Stimulated activated memory B cell treated with anti-CD40 and anti-IgM and Interleukin-4, amounts not matched to agents 10 μg/mL and 1 μg/mL and 100 μg/mL, for 72 hours (primary cell): ENCODE measurements at places on chromosomes 6 and 20.

- no peak for ATAC-seq
These were observed 149.4 kb upstream of the SMLR1 start for GRCh38 chr6:130677766-130678165.

DNA sequence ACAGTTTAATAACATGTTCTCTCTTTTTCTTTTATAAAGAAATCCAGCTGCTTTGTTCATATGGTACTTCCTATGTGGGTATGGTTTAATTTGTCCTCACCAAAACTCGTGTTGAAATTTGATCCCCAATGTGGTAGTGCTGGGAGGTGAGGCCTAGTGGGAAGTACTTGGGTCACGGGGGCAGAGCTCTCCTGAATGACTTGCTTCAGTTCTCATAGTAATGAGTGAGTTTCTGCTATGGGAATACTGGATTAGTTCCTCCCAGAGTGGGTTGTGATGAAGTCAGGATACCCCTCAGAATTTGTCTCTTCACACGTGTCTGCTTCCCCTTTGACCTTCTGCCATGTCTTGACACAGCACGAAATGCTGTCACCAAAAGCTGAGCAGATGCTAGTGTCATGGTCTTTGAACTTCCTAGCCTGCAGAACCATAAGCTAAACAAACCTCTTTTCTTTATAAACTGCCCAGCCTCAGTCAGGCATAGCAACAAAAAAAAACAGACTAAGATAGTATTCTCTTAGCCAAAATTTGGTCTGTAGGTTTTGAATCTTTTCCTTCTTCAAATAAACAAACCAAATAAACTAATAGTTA is 87.8 kb upstream of the HS3ST5 start:
- ATAC-seq: no peak

DNA sequence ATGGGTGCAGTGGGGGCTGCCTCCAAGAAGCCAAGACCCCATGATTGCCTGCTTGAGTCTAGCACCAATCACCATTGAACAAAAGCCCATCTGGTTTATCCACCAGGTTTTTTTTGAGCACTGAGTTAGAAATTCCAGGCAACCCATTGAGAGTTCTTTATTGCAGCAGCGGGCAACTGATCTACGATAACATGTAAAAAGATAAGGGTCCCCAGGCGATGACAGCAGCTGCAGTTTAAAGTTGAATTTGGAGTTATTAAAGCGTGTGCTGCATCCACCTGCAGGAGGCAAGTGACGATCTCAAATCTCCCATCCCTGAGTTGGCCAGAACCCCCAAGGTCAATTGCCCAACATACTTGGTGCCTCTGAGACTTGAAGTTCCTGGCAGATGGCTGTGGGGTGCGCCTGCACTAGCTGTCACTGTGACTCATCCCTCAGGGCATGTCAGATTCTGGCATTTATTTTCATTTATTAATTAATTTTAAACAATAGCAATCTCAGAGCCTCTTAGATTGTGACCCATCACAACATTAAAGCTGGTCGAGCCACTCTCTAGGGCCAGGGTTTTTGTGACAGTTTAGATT is 290.4 kb upstream of the SULF2 start:
- no peak for ATAC-seq

DNA sequence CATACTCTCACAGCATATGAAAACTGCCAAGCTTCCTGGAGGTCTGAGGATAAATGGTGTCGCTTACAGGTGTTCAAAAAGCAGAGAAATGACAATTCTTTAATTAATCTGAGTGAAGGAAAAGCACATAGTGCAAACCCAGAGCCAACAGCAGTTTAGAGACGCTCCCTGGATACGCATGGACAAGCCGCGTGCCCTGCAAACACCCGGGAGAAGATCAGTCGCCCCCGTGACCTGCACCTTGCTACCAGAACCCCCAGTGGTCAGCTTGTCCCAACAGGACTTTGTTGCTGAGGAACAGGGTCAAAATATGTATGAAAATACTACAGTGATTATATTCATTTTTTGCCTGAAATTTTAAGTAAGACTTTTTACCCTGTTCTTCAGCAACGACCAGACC is 93.9 kb downstream of the PSMG4 start:
- no peak for ATAC-seq

DNA sequence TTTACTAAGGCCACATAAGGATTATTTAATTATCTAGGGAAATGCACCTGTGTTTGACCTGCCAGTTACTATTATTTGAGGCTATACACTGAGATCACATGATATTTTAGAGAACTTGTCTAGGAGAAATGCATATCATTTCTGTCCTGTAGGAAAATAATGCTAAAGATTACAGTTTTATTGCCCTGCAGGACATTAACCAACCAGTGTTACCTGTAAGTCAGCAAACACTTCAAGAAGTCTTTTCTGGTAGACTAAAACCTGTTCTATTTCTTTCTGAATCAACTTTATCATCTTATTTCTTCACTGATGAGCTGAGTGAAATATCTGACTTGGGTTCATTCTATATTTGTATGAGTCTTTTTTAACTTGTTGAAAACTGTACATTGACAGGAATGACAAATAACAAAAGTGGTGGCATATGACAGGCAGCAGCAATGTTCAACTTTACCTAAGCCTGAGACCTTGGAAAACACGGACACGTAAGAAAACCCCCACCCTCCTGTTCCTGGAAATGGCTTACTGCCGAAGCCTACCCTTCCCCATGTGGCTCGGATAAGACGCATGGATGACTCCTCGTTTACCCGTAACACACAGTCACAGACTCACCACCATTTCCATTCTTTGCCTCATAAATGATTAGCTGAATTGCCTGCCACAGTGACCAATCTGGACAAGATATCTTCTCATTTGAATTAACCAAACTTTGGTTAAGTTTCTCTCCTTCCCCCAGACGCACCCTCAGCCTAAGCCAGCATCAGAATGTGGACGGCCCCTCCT is 118.0 kb upstream of the CD93 start:
- ATAC-seq: no peak

GRCh38 chr6:43183441-43183840 is 1.4 kb downstream of the CUL9 start:
- no peak for ATAC-seq

GRCh38 chr20:33093074-33093473 is 13.6 kb downstream of the BPIFB4 start:
- no peak for ATAC-seq

DNA sequence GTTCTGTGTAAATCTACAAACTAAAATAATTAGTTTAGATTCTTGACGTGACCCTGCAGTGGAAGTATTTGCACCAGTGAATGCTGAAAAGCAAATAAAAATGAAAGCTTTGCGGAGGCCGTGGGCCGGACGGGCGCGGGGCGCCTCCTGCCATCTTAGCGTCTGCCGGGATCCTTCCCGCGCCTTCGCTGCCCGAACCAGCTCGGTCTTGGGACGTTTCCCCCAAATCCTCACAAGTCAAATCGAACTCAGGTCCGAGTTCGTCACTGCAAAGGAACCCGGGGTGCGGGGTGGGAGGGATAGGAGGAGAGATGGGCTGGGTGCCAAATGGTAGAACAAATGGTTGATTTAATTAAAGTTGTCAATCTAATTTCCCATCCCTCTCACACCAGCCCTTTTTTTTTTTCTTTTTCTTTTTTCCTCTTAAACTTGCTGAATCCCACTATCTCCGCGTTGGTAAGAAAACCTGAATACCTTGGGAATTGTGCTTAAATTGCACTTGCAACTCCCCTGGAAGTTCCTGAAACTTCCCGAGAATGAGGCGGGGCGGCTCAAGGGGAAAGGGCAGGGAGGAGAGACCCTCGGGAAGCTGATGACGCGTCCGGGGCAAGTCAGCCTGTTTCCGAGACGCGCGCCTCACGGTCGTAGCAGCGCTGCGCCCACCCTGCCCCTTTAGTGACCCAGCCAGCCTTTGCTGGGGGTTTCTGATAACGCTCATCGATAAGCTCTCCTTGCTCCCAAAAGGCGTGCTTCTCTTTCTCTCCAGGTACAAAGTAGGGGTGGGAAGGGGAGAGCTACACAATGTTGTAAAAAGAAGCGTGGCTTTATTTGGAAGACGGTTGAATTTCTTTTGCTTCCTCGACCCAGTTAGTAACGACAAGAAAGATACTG is 1.8 kb downstream of the GJA1 start:
- no peak for ATAC-seq

DNA sequence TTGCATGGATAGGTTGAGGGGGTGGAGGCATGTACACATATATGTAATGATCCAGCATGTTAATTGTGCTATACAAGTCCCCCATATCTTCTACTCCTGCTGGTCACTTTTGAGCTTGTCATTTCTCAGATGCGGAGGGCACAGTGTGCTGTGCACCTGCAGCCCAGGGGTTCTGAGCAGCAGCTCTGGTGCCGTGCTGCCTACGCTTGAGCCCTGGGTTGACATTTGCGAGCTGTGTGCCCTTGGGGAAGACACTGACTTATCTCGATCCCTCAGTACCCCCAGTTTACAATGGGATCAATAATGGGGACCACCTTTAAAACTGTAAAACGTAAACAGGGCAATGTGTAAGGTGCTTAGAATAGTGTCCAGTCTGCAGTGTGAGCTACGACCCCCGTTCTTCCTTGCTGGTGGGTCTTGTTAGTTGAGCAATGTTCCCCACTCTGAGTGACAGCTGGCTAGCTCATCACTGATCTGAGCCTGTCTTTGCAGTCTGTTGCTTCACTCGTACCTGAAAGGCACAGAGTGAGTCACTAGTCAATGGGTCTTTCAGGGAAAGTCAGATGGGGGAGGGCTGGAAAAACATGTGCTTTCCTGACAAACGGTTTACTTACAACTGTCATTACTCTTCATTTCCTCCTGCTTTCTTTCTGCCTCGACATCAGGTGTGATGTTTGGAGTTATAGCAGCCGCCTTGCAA is 91.7 kb downstream of the SLC2A10 start:
- ATAC-seq: no peak

- ATAC-seq: no peak
These were observed 32.2 kb upstream of the LAMP5 start for GRCh38 chr20:9482180-9482579.

DNA sequence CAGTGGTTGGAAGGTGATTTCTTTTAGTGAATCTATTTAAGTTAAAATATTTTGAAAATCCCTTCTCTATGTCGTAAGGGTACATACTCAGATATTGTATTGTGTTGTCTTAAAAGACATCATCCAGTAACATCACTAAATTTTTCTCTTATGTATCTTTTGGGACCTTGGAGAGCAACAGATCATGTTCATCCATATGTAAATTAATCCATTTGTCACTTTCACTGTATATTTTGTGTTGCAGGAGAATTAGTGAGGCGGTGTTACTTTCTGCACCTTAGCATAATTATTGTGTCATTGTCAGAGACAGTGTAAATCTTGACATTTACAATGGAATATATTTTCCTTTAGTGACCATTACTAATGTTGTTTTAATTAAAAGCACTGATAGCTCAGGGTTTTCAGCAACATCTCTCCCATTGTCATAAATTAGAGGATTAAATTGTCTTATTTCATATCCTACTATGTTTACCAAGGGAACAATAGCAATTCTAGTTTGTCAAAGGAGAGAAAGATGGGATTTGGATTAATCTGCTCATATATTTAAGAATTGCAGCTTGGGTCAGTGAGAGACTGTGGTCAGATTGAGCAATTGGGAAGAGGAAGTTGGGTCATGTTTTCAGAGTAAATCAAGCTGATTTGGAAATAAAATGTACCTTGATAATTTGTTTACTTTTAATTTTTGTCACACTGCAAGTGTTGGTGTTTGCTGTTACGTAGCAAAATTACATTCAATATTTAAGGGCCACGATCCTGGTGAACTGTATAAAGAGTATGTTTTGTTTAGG is 22.7 kb downstream of the DOK5 start:
- no peak for ATAC-seq

GRCh38 chr6:101286146-101286545 is 107.4 kb upstream of the GRIK2 start:
- ATAC-seq: no peak

- ATAC-seq: no peak
These were observed 987.7 kb downstream of the GRIK2 start for GRCh38 chr6:102381203-102381602.

- no peak for ATAC-seq
These were observed 68.4 kb upstream of the NOX3 start for GRCh38 chr6:155523821-155524651.

DNA sequence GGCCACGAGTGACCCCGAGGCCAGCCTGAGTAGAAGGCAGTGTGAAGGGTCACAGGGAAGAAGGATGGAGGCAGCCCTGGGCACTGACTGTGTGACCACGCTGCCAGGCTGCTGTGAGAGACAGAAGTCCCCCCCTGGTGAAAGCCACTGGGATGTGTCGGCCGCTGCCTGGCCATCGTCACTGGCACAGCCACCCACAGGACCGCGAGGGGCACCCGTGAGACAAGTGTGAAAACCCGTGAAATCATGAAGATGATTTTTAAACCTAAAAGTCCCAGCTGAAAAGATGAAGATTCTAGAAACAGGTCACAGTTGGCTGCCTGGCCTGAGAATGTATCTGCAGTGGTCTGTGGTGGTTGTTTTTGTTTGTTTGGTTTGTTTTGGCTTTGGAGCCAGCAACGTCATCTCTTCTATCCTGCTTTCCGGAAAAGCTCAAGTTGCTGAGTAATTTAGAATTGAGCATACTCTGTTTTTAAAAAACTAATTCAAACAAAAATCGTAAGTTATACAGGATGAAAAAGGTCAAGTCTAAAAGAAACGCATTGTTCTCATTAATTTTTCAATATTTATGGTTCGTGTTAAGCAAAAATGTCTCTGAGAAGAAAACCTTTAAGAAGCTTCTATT is 94.7 kb downstream of the HUS1B start:
- ATAC-seq: no peak

GRCh38 chr20:44204156-44204831 is 6.3 kb downstream of the OSER1 start:
- no peak for ATAC-seq

- ATAC-seq: no peak
These were observed 119.1 kb upstream of the MAP7 start for GRCh38 chr6:136669299-136669699.

DNA sequence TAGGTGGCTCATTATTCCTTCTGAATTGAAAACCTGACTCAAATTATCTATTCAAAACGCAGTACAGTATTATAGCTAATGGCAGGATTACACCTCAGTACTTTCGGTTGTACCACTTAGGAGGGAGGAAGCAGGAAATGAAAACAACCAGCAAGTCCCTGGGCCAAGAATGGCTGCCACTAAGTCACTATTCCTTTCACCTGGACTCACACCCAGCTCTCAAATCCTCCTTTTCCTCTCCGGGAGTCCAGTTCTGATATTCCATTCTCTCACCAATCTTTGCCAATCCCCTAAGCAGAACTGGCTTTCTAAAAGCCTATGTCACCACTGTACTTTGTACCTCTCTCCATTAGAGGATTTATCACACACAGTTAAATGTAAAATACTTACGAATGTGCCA is 20.6 kb downstream of the TMEM242 start:
- ATAC-seq: no peak

- ATAC-seq: no peak
These were observed 333.8 kb downstream of the CDH26 start for GRCh38 chr20:60292001-60292520.
